ENCODE measurements at places on chromosomes 7 and 10. TPM values are rescaled to one million over a fixed set of nuclear protein-coding genes. Genes with fewer than 3 reads are reported as not detected.

ETV1 gene
- not detected for total RNA-seq

CALML3 gene
- total RNA-seq: not detected

ZNHIT1 gene
- total RNA-seq: 49.7 TPM

SLC13A1 gene
- 0.05 TPM for total RNA-seq

SMKR1 gene
- 4.8 TPM for total RNA-seq

ZNF804B gene
- total RNA-seq: not detected

- H3K36me3 ChIP-seq: no peaks in the 10 kb centered on the region
- no peak for DNase-seq
- H3K4me1 ChIP-seq: no peaks in the 10 kb centered on the region
- H3K4me3 ChIP-seq: no peak overlapping the region
Observed at GRCh38 chr7:90856351-90857070, 260.4 kb downstream of the CDK14 start.

- H3K27me3 ChIP-seq: peaks cover 31% of the 10 kb centered on the region
- H3K27ac ChIP-seq: no peak within 1 kb of the TSS
- no peak for DNase-seq
- H3K36me3 ChIP-seq: no peaks in the 10 kb centered on the region
- H3K4me3 ChIP-seq: peak within 1 kb of the TSS; percentile 9
Observed at GRCh38 chr7:121872831-121873288, at the start of gene PTPRZ1. TSS of gene PTPRZ1 (plus strand) at chr7:121873161. CDS start at chr7:121873500, 339 bp downstream.

DNA sequence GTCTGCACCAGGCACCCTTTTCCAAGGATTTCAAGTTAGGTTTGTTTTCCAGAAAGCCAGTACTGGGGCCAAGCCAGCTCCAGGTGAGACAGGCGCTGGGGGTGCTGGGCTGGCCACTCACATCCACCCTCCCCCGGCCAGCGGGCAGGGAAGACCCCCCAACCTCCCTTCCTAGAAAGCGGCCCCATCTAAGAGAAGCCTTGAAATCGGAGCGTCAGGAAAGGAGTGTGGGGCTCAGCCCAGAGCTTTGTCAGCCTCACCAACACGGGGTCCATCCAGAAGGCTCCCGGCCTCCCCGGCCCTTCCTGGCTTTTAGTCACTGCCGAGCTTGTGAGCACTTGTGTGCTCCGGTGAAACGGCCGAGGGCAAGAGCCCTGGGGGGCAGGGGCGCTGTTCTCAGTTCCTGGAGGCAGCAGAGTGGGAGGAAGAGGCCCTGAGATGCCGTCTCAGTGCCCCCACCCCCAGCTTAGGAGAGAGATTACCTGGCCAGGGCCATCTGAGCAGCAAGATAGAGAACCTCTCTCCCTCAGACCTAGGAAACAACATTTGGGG is 39.6 kb downstream of the PDGFA start:
- H3K36me3 ChIP-seq: no peaks in the 10 kb centered on the region
- no peak for DNase-seq
- H3K27ac ChIP-seq: no peak overlapping the region
- H3K4me1 ChIP-seq: no peaks in the 10 kb centered on the region
- peaks cover 2% of the 10 kb centered on the region for H3K27me3 ChIP-seq

GRCh38 chr7:155665079-155665956 is 20.9 kb downstream of the RBM33 start:
- H3K4me1 ChIP-seq: peaks cover 63% of the 10 kb centered on the region
- no peak for DNase-seq
- H3K4me3 ChIP-seq: no peak overlapping the region

GRCh38 chr7:94332571-94332970 is 62.1 kb upstream of the COL1A2 start:
- no peaks in the 10 kb centered on the region for H3K4me1 ChIP-seq
- DNase-seq: no peak
- H3K27me3 ChIP-seq: no peaks in the 10 kb centered on the region
- H3K4me3 ChIP-seq: no peak overlapping the region

GRCh38 chr10:92615515-92615914 is 22.6 kb downstream of the KIF11 start:
- no peak overlapping the region for H3K4me3 ChIP-seq
- no peaks in the 10 kb centered on the region for H3K4me1 ChIP-seq
- no peak for DNase-seq
- peaks cover 37% of the 10 kb centered on the region for H3K36me3 ChIP-seq
- H3K27ac ChIP-seq: no peak overlapping the region
- no peaks in the 10 kb centered on the region for H3K27me3 ChIP-seq

DNA sequence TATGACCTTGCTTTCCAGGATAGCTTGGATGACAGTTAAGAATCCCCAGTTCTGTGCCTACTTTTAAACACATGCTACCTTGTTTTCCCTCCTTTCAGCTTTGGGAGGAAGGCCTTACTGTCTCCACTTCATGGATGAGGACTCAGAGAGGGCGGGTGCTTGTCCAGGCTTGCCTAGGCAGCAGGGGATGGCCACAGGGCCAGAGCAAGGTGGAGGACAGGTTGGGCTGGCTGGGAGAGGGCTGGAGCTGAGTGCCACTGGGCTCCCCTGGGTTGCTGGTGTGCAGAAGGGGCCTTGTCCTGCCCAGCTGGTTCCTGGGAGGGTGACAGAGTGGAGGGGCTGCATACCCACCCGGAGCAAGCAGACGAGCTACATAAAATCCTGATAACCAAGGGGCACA is 117.8 kb downstream of the GRK5 start:
- no peak for DNase-seq
- peaks cover 14% of the 10 kb centered on the region for H3K36me3 ChIP-seq
- peaks cover 4% of the 10 kb centered on the region for H3K4me1 ChIP-seq
- no peak overlapping the region for H3K27ac ChIP-seq
- peaks cover 2% of the 10 kb centered on the region for H3K27me3 ChIP-seq
- no peak overlapping the region for H3K4me3 ChIP-seq

GRCh38 chr7:93219868-93220267 is 6.4 kb downstream of the HEPACAM2 start:
- no peak overlapping the region for H3K27ac ChIP-seq
- DNase-seq: no peak
- peaks cover 15% of the 10 kb centered on the region for H3K27me3 ChIP-seq
- no peaks in the 10 kb centered on the region for H3K4me1 ChIP-seq

- H3K4me1 ChIP-seq: peaks cover 11% of the 10 kb centered on the region
- H3K27ac ChIP-seq: no peak overlapping the region
- DNase-seq: no peak
- H3K27me3 ChIP-seq: peaks cover 1% of the 10 kb centered on the region
Observed at GRCh38 chr7:91915401-91916050, 25.1 kb upstream of the AKAP9 start.

DNA sequence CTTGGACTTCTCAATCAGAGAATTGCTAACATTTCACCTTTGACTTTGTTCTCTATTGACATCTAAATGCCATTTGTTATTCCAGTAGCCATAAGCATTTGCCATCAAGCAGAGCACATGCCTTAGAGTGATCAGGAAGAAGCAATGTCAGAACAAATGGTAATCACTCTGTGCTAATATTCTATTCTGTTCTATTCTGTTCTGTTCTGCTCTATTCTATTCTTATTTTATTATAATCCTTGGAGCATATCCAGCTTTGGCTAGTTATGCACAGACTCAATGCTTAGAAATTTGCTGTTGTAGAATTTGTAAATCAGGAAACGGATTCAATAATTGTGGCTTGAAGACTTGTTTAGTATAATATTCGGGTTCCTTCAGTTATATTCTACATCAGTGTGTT is 175.4 kb downstream of the EXOC4 start:
- no peaks in the 10 kb centered on the region for H3K27me3 ChIP-seq
- peaks cover 3% of the 10 kb centered on the region for H3K36me3 ChIP-seq
- no peak overlapping the region for H3K4me3 ChIP-seq

- no peak overlapping the region for H3K27ac ChIP-seq
- H3K4me1 ChIP-seq: no peaks in the 10 kb centered on the region
- H3K4me3 ChIP-seq: no peak overlapping the region
- H3K27me3 ChIP-seq: peaks cover 16% of the 10 kb centered on the region
- no peaks in the 10 kb centered on the region for H3K36me3 ChIP-seq
Observed at GRCh38 chr7:12770227-12770975, 83.0 kb downstream of the ARL4A start.

GRCh38 chr7:45716380-45717203 is 142.4 kb downstream of the ADCY1 start:
- H3K4me3 ChIP-seq: no peak overlapping the region
- H3K36me3 ChIP-seq: no peaks in the 10 kb centered on the region
- DNase-seq: no peak
- H3K27me3 ChIP-seq: no peaks in the 10 kb centered on the region
- no peak overlapping the region for H3K27ac ChIP-seq

DNA sequence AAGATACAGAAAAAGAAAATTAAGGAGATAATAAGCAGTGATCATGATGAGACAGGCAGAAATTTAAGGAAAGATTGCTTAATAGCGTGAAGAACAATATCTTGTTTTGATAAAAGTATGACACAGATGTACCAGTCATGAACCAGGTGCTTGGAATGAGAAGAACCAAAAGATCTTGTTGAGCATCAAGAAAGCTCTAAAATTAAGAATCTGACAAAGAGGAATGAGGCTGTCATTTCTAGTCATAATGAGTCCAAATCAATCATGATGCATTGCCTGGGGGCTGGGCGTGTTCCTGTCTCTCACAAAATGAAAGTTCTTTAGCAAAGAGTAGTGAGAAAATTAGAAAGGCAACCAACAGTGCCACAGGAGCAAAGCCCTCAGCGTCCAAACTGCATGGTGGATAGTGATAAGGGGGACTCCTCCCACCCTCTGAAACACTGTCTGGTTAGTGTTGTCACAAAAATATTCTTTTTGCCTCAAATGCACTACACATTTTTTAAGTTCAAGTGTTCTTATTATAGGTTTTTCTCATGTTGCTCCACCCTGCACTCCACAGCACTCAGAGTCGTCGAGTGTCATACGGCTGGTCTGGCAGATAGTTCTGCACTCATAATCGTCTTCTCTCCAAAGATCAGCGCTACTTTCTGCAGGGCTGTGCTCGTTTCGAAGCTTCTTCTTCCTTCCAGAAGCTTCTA is 439.6 kb downstream of the TNS3 start:
- no peak overlapping the region for H3K27ac ChIP-seq
- no peaks in the 10 kb centered on the region for H3K36me3 ChIP-seq
- H3K27me3 ChIP-seq: peaks cover 3% of the 10 kb centered on the region

DNA sequence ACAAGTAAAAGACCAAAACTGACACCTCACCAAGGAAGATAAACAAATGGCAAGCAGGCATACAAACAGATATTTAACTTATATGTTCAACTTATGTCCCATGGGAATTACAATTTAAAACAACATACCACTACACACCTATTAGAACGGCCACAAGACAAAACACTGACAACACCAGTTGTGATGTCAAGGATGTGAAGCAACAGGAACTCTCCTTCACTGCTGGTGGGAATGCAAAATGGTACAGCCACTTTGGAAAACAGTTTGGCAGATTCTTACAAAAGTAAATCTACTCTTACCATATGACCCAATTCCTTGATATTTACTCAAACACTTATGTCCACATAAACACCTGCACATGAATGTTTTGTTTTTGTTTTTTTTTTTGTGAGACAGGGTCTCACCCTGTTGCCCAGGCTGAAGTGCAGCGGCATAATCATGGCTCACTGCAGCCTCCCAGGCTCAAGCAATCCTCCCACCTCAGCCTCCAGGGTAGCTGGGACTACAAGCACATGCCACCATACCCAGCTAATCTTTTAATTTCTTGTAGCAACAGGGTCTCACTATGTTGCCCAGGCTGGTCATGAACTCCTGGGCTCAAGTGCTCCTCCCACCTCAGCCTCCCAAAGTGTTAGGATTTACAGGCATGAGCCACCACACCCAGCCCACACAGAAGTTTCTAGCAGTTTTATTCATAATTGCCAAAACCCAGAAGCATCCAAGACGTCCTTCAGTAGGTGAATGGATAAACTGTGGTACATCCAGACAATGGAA is 27.3 kb downstream of the HERC4 start:
- DNase-seq: no peak
- H3K27me3 ChIP-seq: no peaks in the 10 kb centered on the region
- no peak overlapping the region for H3K4me3 ChIP-seq
- H3K4me1 ChIP-seq: peaks cover 22% of the 10 kb centered on the region

- no peak for DNase-seq
- H3K4me3 ChIP-seq: no peak overlapping the region
- H3K36me3 ChIP-seq: no peaks in the 10 kb centered on the region
- H3K27me3 ChIP-seq: no peaks in the 10 kb centered on the region
Observed at GRCh38 chr7:32266932-32267475, 196.8 kb upstream of the PDE1C start.

DNA sequence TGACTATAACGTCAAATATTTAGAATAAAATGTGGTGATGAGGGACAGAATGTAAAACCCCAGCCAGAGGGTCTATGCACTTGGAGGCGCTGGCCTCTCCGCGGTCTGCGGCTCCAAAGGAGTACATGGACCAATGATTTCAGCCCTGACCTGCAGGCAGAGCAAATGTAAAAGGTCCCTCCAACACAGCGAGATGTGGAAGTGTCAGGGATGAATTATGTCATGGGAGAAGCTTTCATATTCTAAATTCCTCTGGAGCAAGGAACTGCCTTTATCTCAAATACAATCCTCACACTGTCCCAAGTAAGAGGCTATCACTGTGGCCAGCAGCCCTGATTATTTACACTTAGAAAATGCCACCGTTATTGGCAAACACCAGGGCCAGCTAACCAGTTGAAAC is 139.4 kb downstream of the GFRA1 start:
- H3K27me3 ChIP-seq: peaks cover 2% of the 10 kb centered on the region
- H3K36me3 ChIP-seq: no peaks in the 10 kb centered on the region
- H3K27ac ChIP-seq: no peak overlapping the region
- H3K4me3 ChIP-seq: no peak overlapping the region

GRCh38 chr7:84647797-84648757 is 453.5 kb upstream of the SEMA3A start:
- H3K36me3 ChIP-seq: no peaks in the 10 kb centered on the region
- H3K4me1 ChIP-seq: no peaks in the 10 kb centered on the region
- H3K27me3 ChIP-seq: peaks cover 2% of the 10 kb centered on the region
- no peak overlapping the region for H3K4me3 ChIP-seq

DNA sequence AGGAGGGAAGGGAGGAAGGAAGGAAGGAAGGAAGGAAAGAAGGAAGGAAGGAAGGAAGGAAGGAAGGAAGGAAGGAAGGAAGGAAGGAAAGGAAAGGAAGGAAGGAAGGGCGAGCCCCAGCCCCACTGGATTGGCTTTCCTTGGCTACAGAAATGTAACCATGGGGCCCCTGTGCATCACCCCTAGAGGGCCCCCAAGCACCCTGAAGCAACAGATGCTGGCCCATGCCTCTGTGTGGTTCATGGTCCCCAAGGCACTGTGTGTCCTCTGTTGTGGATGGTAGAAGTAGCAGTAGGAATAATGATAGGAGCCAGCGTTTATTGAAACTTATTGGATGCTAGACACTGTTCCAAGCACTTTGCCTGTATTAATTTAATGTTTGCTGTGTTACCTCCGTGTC is 116.6 kb upstream of the MACROH2A2 start:
- H3K27me3 ChIP-seq: peaks cover 4% of the 10 kb centered on the region
- H3K36me3 ChIP-seq: no peaks in the 10 kb centered on the region
- H3K4me1 ChIP-seq: no peaks in the 10 kb centered on the region
- no peak overlapping the region for H3K4me3 ChIP-seq
- H3K27ac ChIP-seq: no peak overlapping the region

All from activated T-helper 1 cell treated with anti-CD3 and anti-CD28 coated beads, Interleukin-12 subunit alpha, Interleukin-12 subunit beta, Interleukin-2, Interleukin-4 antibody, amounts not matched to agents 30 ng/mL and 10 ng/mL and 1 ng/mL, durations not matched to agents 14 hours and 24 hours and 36 hours (primary cell).